Skin of body (tissue), 3 donors: ENCODE measurements at places on chromosomes 1 and 21.

DNA sequence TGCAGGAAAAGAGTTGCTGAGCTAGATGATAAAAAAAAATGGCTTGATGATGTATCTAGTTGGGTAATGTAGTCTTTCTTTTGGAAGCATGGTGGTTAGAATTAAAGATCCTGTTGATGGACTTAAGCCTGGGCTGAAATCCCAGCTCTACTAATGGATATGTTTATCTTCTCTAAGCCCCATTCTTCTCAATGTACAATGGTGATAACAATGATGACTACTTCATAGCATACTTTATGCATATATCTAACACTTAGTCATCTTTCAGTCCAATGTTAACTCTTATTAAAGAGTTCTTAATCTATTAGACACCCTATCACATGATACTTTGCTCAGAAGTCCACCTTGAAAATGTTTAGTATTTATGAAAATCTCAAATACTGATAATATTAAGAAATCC is 189.5 kb downstream of the PLA2G4A start:
- DNase-seq = no peak

DNA sequence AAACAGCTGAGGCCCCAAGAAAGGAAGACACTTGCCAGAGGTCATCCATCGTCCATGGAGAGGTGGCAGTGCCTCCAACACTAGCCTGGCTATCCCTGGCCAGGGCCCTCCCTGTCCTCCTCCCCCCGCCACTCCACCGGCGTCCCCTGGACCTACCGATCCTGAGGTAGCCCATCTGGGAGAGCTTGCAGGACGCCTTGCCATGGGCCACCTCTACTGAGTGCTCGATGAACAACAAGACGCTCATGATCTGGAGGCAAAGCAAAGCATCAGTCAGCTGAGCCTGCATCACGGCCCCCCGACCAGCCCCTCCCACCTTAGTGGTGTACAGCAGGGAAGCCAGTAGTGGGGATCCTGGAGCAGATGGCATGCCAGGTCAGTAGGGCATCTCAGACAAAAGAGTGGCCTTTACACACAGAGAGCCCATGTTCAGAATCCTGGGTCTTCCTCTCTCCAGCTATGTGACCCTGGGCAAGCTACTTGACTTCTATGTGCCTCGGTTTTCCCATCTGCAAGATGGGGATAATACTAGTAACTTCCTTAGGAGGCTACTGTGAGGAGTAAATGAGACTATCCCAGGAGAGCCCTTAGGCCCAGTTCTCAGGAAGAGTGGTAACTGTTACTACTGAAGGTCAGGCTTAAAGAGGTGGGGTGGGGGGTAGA is 15.1 kb downstream of the LAPTM5 start:
- no peak for DNase-seq

- DNase-seq = no peak
These were observed 464.3 kb downstream of the CAMTA1 start for GRCh38 chr1:7249516-7249915.

GRCh38 chr1:18739897-18740296 is 109.3 kb downstream of the PAX7 start:
- no peak for DNase-seq

DNA sequence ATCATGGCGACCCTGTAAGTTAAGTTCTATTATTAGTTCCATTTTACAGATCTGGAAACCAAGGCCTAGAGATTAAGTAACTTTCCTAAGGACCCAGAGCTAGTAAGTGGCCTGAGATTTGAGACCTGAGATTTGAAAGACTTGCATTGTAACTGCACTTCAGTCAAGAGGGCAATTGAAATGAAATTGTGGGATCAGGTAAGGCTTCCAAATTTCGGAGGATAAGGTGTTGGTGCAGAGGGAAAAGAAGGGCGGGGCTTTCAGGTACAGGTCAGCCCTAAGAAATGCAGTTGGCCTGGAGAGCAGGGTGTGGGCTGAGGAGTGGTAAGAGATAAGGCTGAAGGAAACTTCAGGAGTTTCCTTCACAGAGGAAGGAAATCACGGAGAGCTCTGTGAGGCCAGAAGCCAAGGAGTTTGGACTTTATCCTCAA is 51.1 kb downstream of the SLC16A1 start:
- no peak for DNase-seq

- DNase-seq = peak; percentile 80
These were observed 92.0 kb downstream of the IER5 start for GRCh38 chr1:181180407-181181031.

DNA sequence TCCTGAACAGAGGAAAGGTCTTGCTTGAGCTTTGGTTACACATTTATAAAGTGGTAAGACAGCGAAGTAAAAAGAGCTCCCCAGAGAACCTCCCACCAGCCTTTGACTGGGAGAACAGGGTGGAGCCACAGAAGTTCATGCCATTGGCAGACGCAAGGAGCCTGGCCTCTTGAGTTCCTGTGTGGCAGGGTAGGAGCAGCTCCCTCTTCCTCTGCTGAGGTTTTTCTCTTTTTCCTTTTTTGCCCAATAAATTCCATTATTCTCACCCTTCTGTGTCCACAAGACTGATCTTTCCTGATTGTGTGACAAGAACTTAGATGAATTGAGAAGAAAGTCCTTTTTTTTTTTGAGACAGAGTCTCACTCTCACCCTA is 4.3 kb downstream of the THEM4 start:
- DNase-seq = no peak

DNA sequence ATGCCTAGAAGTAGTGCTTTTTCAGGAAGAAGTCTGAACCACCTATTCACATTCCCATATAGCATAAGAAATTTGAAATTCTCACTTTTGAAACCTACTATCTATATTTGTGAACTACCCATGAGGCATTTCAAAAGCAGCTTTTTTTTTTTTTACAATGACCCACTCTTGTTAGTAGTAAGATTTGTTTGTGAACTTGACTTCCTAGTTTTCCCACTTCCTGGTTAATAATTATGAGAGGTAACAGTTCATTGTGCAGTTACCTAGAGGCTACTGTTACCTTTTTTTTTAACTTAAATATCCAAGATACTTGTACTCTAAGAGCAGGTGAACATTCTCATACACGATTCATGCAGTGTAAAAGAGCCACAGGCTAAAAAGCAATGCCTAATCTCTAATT is 371.7 kb upstream of the ADGRL2 start:
- DNase-seq = no peak

- peak; percentile 26 for DNase-seq
These were observed 97.7 kb upstream of the IRF2BP2 start for GRCh38 chr1:234707641-234708040.

GRCh38 chr1:235910357-235911299 is 43.9 kb upstream of the LYST start:
- no peak for DNase-seq

DNA sequence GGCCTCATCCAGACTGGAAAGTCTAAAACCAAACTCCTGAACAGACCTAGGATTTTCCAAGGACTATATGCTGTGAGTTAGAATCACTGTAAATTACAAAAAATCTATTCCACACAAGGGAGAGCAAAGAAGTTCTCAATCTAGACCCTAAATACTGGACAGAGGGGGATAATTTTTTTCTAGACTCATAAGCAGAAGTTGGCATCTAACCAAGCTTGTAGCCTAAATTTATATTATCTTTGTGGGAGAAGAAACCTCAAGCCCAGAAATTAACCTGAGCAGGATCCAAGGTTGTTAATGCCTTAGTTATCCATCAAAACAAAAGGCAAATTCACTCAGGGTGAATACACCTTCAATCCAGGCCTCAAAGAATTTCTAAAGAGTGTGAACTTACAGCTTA is 290.2 kb downstream of the SMYD3 start:
- no peak for DNase-seq

- no peak for DNase-seq
These were observed 53.6 kb downstream of the KIAA1614 start for GRCh38 chr1:180966312-180966711.

DNA sequence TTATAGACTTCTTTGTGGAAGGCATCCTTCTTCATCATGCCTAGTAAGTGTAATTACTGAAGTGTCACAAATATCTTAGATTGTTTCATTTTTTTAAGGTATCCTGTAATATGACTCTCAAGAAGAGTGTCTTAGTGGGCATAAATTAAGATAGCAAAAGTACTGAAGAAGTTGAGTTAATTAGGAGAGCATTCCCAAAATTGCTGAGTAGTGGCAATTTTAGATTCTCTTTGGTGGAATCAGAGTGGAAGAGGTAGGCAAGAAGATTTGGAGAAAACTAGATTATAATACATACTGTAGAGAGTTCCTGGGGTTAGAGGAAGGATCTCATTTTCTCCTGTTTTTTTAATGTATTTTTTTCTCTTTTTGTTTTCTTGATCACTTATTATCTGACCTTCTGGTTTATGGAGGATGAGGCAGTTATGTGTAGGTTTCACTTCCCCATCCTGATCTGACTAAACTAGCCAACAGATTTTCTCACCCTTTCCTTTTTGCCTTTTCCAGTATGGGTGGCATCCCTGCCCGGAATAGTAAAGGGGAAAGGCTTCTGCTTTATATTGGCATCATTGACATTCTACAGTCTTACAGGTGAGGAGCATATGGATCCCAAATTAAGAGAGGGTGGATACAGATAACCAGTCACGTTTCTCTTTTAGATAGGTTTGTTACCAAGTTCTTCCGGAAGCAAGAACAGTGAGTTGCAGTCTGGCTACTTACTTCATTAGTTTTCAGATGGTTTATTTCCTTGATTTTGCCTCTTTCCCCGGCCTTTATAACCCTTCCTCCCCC is 16.7 kb upstream of the PSMD4 start:
- no peak for DNase-seq

DNA sequence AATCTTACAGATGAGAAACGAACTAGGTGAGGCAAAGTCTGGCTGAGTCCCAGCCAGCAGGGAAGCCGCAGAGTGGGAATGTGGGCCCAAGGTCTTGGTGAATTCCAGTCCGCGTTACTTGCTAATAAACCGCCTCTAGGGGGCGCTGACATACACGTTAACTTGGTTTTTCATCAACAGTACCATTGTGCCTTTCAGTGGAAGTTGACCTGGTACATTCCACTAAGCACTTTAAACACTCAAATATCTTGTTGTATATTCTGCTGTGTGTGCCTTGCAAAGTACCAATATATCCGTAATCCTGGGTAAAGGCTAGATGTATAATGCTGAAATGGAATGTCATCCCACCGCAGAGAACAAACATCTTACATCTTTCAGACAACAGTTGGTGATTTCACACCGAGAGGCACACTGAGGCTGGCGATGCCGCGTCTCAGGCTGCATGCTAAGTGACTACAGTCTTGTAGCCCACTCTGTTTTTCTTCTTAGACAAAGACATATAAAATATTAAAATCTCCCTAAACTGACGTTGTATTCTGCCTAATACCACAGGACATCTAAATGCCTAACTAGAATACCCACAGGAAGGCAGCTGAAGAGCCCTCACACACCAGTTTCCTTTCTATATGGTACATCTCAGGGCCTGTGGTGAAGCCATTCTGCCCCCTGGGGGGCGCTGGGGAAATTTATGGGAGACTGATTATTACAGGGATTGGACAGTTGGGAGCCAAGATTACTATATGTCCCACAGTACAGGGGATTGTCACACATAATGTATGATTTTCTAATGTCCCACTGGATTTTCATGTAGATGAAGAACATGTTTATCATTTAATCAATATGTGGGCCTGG is 49.2 kb upstream of the C1orf198 start:
- DNase-seq = peak; percentile 62

GRCh38 chr1:240385985-240386978 is 225.7 kb downstream of the GREM2 start:
- peak; percentile 72 for DNase-seq

DNA sequence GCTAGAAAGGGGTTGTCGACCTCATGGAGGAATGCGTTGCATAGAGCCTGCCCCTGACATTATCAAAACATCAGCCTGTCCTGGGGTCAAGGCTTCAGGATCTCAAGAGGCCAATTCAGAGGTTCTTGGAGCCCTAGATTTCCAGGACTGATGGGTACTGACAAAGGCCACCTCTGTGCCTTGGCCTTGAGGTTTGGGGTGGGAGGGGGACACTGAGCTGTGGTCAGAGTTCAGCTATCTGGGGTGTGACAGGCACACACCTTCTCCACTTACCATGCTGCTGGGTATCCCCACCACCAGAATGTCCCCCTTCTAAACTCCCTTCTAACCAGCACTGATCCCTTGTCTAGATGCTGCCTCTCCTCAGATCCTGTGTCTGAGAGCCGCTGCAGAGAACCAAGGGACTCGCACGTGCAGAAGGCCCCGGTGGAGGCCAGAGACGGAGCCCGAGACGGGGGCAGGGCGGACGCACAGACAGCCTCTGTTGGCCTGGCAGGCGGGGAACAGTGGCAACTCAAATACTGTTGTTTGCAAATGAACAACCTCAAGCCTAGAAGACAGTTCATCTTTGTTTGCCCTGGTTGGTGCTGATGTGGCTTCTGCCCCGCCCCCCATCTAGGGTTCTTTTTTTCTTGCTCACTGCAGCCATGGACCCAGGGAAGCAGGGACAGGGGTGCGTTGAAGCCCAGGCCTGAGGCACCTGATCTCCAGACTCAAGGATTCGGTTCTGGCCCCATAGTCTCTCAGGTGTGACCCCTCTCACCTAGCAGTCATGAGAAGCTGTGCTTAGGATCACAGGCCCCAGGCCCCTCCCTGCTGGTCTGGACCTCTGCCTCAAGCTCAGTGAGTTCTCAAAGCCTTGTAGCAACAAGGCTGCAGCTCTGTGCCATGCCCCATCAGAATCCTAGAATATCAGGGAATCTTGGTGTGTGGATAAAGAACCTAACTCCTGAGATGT is 28.1 kb upstream of the CSF1 start:
- DNase-seq = no peak

DNA sequence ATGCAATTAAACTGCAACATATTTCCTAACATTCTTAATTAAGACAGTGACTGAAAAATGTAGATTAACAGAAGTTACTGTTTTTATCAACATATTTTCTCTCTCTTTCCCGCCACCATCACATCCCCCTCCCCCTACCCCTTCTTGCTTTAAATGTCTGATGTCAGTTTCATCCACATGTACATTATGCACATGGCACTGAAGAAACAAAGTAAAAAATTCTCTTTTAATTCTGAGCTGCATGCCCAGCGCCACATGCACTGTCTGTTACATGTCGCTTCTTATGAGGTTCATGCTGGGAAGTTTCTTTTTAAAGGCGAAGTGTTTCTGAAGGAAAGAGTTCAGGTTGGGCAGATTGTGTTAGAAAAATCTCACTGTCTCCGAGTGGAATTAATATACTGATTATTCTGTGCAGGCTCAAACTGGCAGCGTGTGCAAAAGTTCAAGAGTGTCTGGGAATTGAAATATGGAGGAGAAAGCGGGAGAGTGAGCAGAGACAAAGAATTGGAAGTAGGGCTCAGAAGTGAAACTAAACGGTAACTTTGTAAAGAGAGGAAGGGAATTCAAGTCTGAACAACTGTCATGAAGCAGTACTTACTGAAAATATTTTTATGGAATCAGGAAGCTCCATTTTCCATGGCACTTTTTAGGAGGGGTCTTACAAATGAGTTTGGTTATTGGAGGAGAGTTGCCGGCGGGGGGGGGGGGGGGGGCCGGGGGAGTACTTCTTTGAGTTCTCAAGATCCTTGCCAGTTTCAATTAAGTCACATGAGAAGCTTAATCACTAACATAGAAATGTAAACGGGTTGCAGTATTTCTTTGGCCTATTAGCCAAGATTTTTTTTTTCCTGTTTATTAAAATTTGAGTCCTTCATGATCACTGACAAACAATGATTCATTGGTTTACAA is 217.6 kb downstream of the SDCCAG8 start:
- peak; percentile 53 for DNase-seq

- no peak for DNase-seq
These were observed 28.5 kb downstream of the CD55 start for GRCh38 chr1:207349979-207350378.

- no peak for DNase-seq
These were observed 48.8 kb downstream of the CACNA1E start for GRCh38 chr1:181531951-181532600.
